EH (cell line): ENCODE measurements at places on chromosomes 3 and 15.

DNA sequence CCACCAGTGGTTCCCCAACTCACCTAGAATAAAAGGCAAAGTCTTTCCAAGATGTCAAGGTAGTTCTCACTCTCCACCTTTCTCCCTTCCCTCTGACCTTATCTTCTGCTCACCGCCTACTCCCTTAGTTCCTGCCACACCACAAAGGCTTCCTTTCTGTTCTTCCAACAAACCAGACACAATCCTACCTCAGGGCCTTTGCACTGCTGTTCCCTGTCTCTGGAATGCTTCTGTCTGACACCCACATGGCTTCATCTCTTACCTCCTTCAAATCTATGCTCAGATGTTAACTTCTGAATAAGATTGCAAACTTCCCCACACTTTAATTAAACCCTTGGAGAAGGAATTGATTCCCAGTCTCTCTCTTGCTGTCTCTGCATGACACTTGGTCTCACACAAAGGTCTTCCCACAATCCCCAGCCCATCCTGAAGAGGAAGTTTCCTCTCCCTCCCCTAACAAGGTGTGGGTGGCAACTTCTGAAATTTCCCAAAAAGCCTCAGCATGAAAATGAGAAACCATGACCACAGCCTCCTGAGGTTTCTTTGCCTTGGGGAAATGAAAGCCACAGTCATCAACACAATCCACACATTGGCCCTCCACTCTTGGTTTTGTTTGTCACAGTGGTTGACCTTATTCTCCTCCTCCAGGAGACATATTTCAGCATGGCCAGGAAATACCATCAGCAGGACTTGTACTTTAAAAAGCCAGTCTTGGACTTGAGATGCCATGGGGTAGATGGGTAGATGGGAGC lies 3.0 kb upstream of the RYK start:
- peak; percentile 29 for DNase-seq

GRCh38 chr15:93209690-93210445 lies 120.9 kb upstream of the RGMA start:
- DNase-seq, result no peak

- DNase-seq, result no peak
Measured at GRCh38 chr3:46925585-46925934, 48.0 kb downstream of the PTH1R start.

GRCh38 chr3:77041811-77042210 lies 1.9 kb downstream of the ROBO2 start:
- no peak for DNase-seq

- no peak for DNase-seq
Measured at GRCh38 chr15:99427210-99427609, 138.6 kb upstream of the MEF2A start.

- peak; percentile 3 for DNase-seq
Measured at GRCh38 chr3:122247825-122248185, 64.3 kb downstream of the CASR start.

GRCh38 chr3:111035902-111036301 lies 35.7 kb upstream of the NECTIN3 start:
- no peak for DNase-seq

DNA sequence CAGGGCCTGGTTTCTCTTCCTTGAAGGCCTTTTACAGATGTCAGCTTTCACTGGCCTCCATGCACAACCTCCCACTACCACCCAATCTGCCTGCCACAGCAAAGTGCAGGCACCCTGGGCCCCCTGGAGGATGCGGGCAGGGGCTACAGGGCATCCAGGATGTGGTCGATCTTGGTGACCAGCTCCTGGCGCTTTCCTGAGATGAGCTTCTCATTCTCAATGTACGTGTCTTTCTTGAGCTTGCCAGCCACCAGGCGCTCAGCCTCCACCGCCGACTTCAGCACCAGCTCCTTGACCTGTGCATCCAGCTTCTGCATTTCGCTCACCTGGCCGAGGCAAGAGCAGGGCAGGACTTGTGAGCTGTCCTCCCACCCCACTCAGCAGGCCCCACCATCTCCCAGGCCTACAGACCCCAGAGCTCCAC lies 30.3 kb downstream of the RPN1 start:
- peak; percentile 9 for DNase-seq

DNA sequence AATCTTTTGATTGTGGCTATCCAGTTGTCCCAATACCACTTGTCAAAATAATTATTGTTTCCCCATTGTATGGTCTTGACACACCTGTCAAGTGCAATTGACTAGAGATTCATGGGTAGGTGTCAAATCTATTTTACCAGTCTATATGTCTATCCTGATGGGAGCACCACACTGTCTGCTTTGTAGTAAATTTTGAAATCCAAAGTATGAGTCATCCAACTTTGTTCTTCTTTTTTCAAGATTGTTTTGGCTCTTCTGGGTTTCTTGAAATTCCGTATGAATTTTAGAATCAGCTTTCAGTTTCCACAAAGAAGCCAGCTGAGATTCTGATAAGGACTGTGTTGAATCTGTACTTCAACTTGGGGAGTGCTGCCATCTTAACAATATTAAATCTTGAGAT lies 71.9 kb downstream of the CSNK1G1 start:
- peak; percentile 54 for DNase-seq

- DNase-seq, result no peak
Measured at GRCh38 chr15:51708013-51708412, 26.7 kb downstream of the SCG3 start.

- DNase-seq, result no peak
Measured at GRCh38 chr3:178420033-178420432, 116.2 kb upstream of the KCNMB2 start.

- no peak for DNase-seq
Measured at GRCh38 chr3:9169956-9170850, 79.2 kb downstream of the SRGAP3 start.

GRCh38 chr3:129058441-129059200 lies 2.0 kb upstream of the GP9 start:
- no peak for DNase-seq

GRCh38 chr15:34332553-34333120 lies 4.9 kb downstream of the SLC12A6 start:
- no peak for DNase-seq

DNA sequence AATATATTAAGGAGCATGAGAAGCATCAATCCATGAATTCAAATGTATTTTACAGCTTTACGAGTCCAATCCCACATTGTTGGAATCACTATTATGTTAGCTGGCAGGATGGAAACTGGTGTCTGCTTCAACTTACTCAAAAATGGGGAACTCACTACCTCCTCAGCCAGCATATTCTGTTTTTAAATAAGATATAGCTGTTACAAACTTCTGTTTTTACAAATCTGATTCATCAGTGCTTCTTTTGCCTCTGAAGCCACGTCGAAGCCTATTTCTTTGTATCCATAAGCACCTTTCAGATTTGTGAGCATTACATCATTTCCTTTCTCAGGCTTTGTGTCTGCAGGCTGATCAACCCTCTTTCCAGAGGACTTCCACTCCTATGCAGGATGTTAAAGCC lies 105.9 kb downstream of the TPRG1 start:
- peak; percentile 23 for DNase-seq

GRCh38 chr3:143414571-143415253 lies 295.1 kb downstream of the CHST2 start:
- DNase-seq, result no peak

GRCh38 chr15:83732770-83733169 lies 78.8 kb downstream of the ADAMTSL3 start:
- no peak for DNase-seq
